Brain pericyte (primary cell): ENCODE measurements at places on chromosomes 6 and 20.
A peak's percentile ranks its signal among the peaks of the same experiment; 100 is the strongest.

GRCh38 chr6:154466139-154466538 is 44.3 kb downstream of the CNKSR3 start:
- DNase-seq = no peak

DNA sequence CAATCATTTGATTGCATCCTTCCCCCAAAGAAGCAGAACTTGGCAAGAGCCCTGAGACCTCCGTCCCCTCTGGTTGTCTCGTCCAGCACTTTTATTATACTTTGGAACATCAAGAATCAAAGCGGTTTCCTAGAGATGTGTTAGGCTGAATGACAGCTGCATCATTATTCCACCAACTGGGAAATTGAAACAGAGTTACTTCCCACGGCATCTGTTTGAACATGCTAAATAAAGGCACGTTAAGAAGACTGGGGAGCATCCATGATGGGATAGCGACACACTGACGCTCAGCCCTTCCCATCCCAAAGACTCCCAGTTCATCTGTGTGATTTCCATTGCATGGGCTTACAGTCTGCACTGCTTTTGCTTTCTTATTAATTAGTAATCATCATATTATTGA is 147.8 kb downstream of the TBC1D7 start:
- DNase-seq = no peak

- DNase-seq = peak; percentile 44
These were observed 984 bp downstream of the TFAP2C start for GRCh38 chr20:56630086-56630493.

- DNase-seq = no peak
These were observed 407.8 kb downstream of the CDC5L start for GRCh38 chr6:44795326-44795725.

- DNase-seq = no peak
These were observed 28.5 kb downstream of the SF3B5 start for GRCh38 chr6:144066741-144067484.

- no peak for DNase-seq
These were observed 26.7 kb upstream of the SRC start for GRCh38 chr20:37319151-37319671.

DNA sequence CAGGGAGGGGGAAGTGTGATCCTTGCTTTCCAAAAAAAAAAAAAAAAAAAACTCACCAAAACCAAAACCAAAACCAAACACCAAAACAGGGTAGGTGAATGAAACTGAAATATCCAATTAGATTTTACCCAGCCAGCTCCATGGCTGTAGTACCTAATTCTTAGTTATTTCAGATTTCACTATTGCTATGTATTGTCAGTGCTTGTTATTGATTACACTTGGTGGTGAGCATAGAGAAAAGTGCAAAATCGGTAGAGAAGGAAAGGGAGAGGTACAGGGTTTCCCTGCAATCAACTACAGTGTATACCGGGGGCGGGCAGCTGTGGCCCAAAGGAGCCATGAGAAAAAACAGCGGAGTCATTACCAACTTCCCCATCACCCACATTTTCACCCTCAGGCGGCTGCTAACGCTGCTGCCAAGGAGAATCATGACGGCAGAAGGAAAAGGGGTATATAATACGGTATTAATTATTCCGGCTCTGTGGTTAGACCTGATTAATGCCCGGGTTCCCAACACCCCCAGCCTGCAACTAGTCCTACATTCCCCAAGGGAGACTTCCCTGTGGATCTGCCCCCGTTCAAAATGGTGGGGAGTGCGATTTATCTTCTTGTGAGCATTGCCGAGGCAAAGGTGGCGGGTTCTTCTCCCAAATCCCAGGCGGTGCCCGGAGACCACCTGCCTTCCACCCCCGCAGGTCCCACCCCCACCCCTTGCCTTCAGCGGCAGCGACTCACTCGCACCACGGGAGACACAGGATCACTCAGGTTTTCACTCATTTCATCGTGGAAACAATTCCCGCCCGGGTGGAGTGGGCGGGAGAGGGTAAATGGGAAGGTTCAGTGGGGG is at the start of gene C6orf62:
Gene C6orf62, minus strand, starts transcription at position 30 of the 847 bp plus-strand sequence. CDS start 486 bp downstream, outside the sequence.
- DNase-seq = no peak

GRCh38 chr6:108847738-108848115 is 495 bp upstream of the ARMC2 start:
- no peak for DNase-seq

DNA sequence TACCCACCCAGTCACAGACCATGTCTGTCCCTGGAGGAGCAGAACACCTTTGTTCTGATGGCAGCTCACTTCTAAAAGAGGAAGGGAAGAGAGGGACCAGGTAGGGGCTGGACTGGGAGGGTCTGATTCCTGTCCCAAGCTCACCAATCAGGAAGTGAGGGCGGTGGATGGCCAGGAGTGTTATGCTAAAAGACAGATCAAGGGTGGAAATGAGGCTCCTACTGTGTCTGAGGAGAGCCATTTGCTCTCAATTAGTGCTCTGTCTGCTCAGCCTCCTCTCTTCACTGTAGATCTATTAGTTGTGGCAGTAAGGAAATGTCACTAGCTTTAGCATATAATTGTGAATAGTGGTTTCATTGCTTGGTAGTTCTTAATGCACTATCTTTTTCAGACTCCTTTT is 72.5 kb downstream of the ARMC2 start:
- no peak for DNase-seq

- DNase-seq = no peak
These were observed 210.8 kb upstream of the FUT9 start for GRCh38 chr6:95804847-95805541.

GRCh38 chr6:108549741-108550140 is 11.0 kb upstream of the FOXO3 start:
- no peak for DNase-seq

GRCh38 chr6:9455864-9456658 is 958.8 kb downstream of the TFAP2A start:
- no peak for DNase-seq

GRCh38 chr6:111503194-111503593 is 20.2 kb upstream of the REV3L start:
- no peak for DNase-seq

DNA sequence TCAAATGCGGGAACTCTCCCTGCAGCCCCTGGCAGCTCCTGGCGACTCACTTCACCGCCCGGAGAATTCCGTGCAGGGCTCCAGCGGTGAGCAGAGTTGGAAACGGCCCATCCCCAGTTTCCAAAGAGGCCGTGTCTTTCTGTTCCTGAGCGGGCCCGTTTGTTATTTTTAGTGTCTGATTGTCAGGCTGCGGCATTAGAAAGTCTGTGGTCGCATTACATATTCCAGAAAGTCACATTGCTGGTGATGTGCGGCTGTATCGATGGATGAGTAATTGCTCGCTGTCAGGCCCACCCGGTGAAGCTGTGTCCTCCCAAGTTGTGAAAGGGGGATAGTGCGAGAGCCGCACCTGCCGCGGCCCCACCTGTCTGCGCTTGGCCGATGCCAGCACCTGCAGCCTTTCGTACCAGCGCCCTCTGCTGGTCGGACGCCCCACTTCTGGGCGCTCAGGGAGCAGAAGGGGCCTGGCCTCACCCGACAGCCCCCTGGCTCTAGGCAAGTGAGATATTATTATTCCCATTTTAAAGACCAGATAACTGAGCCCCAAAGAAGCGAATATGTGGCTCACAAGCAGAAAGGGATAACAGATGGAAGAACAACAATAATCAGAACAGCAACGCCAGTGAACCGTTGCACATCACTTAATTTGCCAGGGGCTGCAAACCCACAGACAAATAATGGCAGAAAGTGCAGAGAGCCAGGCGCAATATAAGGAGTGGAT is 244.9 kb downstream of the TSHZ2 start:
- DNase-seq = no peak

DNA sequence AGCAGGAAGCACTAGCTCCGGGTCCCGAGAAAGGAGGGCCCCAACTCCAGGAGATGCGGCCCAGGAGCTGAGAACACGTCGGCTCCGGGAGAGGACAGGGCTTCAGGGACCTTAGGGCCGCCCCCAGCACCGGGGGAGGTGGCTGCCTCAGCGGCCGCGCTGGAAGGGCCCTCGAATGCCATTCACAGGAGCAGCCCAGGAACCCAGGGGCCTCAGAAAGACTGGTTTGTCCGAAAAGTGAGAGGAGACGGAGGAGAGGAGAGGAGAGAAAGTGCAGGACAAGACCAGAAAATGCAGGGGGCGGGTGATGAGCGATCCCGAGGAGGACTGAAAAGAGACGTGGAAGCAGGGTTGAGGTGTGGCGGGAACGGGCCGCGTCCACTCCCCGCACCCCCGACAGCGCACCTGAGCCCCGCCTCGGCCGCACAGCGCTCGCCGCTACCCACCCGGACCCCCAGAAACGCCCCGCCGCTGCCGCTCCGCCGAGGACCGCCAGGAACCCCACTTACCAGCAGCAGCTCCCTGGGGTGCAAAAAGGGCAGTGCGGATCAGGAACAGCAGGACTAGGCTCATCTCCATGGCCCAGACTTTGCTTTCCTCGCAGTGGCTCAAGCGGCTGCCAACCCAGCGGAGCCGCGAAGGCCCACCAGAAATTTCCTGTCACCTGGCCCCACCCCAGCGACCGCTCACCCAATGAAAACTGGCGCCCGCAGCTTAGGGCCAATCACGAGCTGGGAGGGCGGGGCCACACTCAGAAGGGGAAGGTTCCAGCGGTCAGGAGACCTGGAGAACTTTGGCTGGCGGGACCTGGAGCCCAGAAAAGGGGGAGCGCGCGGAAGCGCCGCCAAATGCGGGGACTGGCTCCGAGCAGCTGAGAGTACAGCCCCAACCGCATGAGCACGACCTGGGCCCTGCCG is 25.4 kb downstream of the HLA-F start:
- no peak for DNase-seq

DNA sequence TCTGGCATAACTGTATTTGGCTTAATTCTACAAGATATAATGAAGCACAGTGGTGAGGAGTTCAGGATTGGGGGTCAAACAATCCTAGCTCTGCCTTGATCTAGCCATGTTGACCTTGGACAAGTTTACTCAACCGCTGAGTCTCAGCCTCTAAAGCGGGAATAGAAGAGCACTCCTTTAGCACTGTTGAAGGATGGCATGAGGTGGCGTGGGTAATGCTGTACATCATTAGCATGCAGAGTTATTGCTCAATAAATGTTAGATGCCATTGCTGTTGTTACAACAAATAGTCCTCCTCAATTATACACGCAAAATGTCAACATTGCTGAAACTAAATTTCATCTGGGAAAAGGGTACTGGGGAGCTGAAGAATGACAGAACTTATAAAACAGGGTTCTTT is 78.6 kb downstream of the KIF13A start:
- DNase-seq = no peak

GRCh38 chr6:43812850-43813578 is 43.0 kb downstream of the VEGFA start:
- no peak for DNase-seq

DNA sequence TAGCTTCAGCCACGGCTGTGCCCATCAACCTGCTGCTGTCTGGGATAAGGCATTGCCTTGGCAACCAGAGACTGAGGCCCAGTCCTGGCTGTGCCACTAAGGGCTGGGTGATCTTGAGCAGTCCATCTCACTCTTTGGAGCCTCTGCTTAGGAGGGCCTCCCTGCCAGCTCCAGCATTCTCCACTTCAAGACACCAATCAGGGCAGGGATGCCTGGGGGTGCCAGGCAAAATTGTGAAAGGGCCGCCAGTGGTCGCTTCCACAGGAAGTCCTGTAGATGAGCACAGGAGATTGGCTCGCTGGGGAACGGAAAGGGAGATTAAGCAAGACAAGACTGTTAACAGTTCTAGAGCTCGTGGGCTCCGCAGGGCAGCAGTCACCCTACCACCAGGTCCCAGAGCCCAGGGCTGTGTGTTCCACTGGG is at the start of gene RAB44:
Gene RAB44, plus strand, starts transcription at position 346 of the 423 bp plus-strand sequence. CDS start 6,410 bp downstream, outside the sequence.
- no peak for DNase-seq

- DNase-seq = no peak
These were observed 167.8 kb upstream of the UST start for GRCh38 chr6:148578837-148579565.

DNA sequence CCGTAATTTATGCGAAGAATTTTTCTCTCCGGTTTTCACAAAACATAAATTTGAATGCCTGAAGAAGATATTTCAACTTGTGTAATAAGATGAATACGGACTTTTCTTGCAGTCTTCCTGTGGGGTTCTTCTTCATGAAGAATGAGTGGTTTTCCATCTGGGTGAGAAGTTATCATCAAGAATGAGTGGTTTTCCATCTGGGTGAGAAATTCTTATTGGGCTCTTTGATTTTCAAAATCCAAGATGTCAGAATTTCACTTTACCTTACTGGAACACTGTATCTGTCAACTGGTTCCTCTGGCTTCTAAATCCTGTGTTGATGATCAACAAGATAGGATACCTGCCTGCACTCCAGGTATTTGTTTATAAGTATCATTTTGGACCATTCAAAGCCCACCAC is 160.1 kb upstream of the C6orf118 start:
- DNase-seq = no peak

DNA sequence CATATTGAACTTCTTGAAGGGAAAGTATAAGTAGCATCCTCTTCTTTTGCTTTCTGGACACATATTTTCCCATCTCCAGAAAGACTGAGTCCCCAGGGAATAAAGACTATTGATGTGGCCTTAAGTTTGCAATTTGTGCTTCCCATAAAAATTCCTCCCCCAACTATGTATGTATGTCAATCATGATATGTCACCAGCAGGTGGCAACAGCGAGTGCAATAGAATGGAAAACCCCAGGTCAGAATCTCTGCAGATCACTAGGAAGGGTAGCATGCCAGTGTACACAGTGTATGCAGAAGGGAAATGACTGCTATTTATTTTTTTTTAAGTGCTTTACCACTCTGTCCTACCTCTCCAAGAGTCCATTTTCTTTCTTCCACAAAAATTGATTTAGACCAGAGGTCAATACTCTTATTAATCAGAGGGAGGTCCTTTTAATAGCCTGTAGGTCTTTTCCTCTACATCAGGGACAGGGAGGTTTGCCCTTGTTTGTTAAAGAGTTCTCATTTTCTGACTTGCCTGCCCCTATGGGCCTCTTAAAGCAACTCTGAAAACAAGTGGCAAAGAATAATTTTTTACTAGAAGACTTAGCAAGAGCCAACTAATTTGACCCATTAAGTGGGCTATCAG is 61.4 kb downstream of the BMP2 start:
- no peak for DNase-seq

DNA sequence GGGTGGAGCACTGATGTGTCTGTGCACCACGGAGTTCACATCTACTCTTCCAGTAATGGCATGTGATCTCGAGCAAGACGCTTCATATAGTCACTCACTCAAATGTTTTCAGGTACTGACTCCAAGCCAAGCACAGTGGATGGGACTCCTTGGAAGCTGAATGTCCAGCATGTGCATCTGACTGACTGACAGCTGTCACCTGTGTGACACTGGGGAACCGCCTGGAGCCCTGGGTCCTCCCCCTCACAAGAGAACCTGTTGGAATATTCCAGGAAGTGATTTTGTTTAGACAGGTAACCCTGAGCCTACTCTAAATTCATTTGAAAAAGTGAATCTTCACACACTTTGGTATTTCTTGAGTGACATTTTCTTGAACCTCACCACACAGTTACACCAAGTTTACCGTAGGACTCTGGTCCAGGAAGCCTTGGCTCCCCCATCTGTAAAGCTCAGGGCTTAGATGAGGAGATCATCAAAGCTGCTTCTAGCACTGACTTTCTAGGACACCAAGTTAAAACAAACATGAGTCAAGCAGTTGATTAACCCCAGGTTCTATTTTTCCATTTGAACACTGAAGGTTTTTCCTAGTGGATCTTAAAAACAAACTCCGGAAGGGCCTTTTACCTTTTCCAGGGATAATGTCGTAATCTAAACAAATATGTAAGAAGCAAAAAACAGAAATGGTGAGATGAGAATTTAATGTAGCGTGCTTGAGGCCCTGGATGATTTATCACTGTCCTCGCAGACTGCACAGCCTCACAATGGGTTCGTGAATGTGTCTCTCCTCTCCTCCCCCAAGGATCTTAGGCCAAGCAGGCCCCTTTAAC is 50.1 kb downstream of the EDN3 start:
- no peak for DNase-seq

- no peak for DNase-seq
These were observed 272.2 kb upstream of the THEMIS start for GRCh38 chr6:128172752-128173682.
